Activated T-cell treated with anti-CD3 and anti-CD28 coated beads, Interleukin-2, amount 50 U/mL, for 72 hours (primary cell): ENCODE measurements at places on chromosomes 2 and 18. TPM values are rescaled to one million over a fixed set of nuclear protein-coding genes. Genes with fewer than 3 reads are reported as not detected.

CD28 gene
- total RNA-seq = 206 TPM

FBLN7 gene
- total RNA-seq = 22.3 TPM

TMEM37 gene
- total RNA-seq = not detected

MCFD2 gene
- total RNA-seq = 50.1 TPM

IL36G gene
- total RNA-seq = not detected

COL4A3 gene
- not detected for total RNA-seq

TUBA4B gene
- total RNA-seq = not detected

GTF2A1L gene
- not detected for total RNA-seq

ARHGEF33 gene
- total RNA-seq = not detected

EVX2 gene
- not detected for total RNA-seq

KCNS3 gene
- not detected for total RNA-seq

DSG1 gene
- total RNA-seq = not detected

CTNNA2 gene
- total RNA-seq = not detected

NYAP2 gene
- total RNA-seq = not detected

MOCOS gene
- 1.2 TPM for total RNA-seq

TBR1 gene
- total RNA-seq = 0.05 TPM

HOXD13 gene
- not detected for total RNA-seq

LHCGR gene
- not detected for total RNA-seq

OR6B2 gene
- not detected for total RNA-seq

NPPC gene
- 1.1 TPM for total RNA-seq

SMC6 gene
- total RNA-seq = 25.1 TPM

NEU4 gene
- 0.37 TPM for total RNA-seq

MYOM1 gene
- total RNA-seq = 0.39 TPM

CNDP1 gene
- total RNA-seq = not detected

NGEF gene
- 0.55 TPM for total RNA-seq

TUBB8B gene
- total RNA-seq = not detected

MRO gene
- not detected for total RNA-seq

VWA3B gene
- total RNA-seq = 0.21 TPM

RNMT gene
- total RNA-seq = 48.5 TPM

DSG2 gene
- 1.6 TPM for total RNA-seq

ALPG gene
- not detected for total RNA-seq

SMYD5 gene
- total RNA-seq = 35.4 TPM
